ENCODE measurements at places on chromosomes 4 and X.

DNA sequence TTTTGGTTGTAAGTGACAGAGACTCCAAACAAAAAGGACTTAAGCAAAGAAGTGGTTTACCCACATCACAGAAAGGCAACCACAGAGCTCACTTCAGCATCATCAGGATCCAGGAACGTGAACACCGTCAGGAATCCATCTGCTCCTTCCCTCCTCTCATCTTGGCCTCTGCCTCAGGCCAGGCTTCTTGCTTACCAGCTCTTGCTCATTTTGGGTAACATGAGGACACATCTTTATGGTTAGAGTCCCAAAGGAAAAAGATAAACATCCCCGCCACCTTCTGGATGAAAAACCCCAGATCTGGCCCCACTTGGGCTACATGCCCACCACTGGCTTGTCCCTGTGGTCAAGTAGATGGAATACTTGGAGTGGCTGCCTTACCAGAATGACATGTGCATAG, 176.8 kb upstream of the RPL34 start:
- DNase-seq = no peak

- DNase-seq = no peak
Measured at GRCh38 chr4:151205722-151206121, 71.2 kb upstream of the PRSS48 start.

GRCh38 chrX:82732861-82733260, 775.2 kb upstream of the POU3F4 start:
- DNase-seq = no peak

- DNase-seq = no peak
Measured at GRCh38 chr4:97104006-97104405, 1039.3 kb downstream of the STPG2 start.

DNA sequence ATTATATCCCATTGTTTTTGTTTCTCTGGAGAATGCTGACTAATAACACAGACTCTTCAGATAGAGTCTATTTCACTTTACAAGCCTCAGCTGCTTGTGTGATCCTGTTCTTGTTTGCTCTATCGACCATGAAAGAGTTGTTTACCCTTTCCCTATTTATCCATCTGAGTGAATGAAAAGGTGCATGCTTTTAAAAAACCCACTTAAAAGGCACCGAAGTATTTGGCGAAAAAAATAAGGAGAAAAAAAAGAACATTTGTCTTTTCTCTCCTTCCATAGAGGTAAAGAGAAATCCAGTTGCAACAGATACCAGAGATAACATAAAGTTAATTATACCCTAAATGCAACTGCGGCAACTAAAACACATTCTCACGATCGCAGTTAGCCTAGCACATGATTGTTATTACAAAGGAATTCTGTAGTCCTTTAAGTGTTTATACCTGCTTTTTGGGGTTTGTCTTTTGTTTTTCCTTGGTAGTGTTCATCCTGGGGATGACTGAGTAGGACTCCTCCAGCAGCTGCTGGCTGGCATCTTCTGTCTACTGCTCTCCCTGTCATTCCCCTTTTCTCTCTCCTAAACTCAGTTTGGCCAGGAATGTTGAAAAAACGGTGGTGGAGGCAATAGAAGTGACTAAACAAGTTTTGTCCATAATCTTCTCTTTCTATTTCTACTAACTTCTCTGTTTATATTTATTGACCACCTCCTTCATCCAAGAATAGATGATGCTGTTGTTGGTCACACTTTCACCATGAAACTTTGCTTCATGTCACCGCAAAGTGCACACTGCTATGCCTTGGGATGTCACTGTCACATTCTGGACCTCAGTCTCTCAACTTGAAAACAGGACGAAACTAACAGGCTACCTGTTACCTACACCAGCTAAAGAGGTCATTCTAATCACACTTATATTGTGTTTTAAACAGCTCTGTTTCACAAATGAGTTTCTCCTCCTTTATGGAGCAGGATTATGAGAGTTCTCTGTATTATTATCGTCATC, 41.9 kb upstream of the FRAS1 start:
- DNase-seq = no peak

DNA sequence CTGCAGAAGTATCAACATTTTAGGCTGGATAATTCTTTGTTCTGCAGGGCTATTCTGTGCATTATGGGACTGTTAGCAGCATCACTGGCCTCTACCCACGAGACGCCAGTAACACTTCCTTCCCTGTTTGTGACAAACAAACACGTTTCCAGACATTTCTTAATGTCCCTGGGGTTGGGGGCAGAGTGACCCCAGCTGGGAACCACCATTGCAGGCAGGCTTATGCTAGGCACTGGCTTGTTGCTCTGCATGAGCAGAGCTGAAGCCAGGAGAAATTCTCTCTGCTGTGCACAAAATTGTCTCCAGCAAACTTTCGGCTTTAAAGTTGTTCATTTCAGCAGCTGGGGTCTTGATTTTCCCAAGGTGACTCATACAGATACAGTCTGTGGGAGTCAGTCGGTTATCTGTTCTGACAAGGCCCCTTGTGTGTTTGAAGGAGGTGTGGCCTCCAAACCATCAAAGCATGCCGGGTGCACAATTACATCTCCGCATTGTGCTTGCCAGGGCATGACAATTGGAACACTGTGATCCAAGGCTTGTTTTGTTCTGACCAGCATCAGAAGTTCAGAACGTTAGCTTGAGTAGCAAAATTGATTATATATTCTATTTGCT, 156.4 kb upstream of the BOD1L1 start:
- DNase-seq = no peak

- DNase-seq = no peak
Measured at GRCh38 chr4:143531788-143532491, 18.4 kb downstream of the SMARCA5 start.

- no peak for DNase-seq
Measured at GRCh38 chr4:48481581-48481980, 1.6 kb upstream of the SLC10A4 start.

GRCh38 chr4:183183906-183184535, 85.0 kb downstream of the WWC2 start:
- no peak for DNase-seq

- DNase-seq = peak; percentile 23
Measured at GRCh38 chr4:80989921-80990544, 40.5 kb upstream of the BMP3 start.

DNA sequence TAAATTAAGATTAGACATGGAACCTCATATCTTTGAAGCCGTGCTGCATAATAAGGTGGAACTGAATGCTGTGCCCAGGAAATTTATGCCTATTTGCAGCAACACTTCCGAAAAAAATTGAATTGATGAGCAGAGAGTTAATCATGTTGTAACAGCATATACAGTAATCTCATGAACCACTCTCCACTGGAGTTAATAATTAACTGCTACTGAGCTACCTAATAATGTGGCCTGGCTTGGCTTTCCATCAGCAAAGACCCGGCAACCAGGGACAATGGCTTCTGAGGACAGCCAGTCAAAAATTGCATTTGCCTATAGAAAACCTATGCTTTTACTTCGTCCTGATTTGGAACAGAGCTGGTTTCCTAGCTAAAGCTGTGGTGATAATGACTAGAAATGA, 63.8 kb upstream of the GATB start:
- DNase-seq = no peak

- no peak for DNase-seq
Measured at GRCh38 chr4:82638479-82638878, 76.7 kb upstream of the TMEM150C start.

DNA sequence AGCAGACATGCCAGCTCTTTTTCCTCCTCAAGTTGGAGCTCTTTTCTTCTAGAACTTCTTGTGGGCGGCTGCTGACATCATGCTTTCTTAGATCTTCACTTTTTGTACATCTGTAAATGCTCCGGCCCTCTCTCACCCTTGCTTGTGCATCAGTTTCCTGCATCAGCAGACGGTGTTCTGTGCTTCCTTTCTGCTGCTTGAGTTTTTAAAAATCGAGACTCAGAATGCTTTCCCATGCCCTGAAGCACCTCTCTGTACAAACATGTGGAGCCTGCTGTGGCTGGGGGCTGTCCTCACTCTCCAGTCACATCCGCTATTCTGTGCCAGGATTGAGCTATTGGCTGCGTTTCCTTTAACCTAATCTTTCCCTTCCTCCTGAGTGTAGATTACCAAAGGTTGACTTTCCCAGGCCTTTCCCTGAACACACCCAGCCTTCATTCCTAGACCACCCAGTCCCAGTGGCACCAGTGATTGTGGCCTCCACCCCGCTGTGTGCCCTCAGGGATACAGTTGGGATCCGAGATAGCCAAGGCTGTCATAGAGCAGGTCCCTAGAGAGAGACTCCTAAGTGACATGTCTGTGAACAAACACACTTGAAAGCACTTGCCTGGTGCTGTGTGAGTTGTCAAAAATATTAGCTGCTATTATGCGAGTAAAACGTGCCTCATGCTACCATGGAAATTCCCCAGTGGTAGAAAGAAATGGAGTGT, 41.9 kb downstream of the TNIP2 start:
- peak; percentile 62 for DNase-seq

GRCh38 chr4:37858872-37859271, 32.0 kb upstream of the TBC1D1 start:
- DNase-seq = no peak

DNA sequence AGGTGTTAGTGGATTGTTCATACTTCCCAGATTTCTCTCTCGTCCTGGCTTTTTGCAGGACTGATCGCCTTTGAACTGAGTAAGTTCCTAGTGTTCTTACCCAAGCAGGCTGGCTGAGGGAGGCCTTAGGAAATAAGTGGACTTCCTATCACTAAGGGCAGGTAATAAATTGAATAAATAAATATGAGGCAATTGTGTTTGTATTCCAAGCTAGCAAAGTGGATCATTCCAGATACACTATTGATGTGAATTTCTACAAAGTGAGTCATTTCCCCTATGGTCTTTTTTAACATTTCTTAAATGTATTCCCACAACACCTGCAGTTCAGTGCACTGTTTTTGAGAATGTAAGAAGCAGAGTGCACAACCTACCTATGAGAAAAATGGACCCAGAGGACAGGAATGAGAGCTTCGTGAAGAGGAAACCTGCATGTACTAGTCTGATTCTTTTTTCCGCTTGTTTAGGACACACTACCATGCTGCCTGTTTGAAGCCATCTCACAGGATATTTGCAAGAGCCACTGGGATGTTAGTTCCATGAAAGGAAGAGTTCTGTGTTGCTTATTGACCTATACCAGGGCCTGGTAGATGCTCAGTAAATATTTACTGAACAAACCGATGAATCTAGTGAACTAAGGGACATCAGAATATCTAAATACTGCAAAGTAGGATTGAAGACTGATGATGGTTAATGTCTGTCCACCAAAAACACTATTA, 29.0 kb upstream of the SMAD1 start:
- DNase-seq = no peak

GRCh38 chr4:114277690-114278089, 298.2 kb upstream of the ARSJ start:
- DNase-seq = peak; percentile 33

GRCh38 chrX:130086447-130087206, 23.7 kb downstream of the ELF4 start:
- DNase-seq = no peak

DNA sequence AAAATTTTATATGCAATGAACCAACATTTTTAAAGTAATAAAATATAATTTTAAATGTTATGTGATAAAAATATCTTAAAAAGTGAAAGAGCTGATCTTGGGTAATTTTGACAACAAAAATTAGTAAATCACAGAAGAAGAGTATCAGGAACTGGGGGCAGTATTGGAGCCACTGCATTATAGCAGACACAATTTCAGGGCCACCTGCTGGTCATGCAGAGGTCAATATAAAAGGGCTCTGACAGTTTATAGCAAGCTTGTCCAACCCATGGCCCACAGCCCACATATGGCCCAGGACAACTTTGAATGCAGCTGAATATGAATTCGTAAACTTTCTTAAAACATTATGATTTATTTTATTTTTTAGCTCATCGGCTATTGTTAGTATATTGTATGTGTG, 13.0 kb upstream of the LEF1 start:
- DNase-seq = no peak

DNA sequence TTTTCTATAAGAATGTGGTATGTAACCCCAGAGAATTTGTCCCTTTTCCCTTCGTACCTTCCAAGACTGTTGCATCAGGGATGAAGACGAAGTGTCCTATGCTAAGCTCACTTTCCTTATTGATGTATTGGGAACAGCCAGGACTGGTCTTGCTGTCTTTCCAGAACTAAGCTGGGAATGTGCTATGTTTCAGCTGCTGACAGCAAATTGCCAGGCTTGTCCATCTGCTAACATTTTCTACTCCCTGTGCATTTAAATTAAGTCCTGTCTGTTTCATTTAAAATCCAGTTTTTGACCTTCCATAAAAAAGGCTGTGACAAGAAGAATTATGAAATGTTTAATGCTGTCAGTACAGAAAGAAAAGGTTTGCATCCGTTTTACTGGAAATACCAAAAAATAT, 87.9 kb downstream of the ATP10D start:
- DNase-seq = no peak

All from skeletal muscle cell (primary cell).